ENCODE measurements at places on chromosomes 5 and 9.

DNA sequence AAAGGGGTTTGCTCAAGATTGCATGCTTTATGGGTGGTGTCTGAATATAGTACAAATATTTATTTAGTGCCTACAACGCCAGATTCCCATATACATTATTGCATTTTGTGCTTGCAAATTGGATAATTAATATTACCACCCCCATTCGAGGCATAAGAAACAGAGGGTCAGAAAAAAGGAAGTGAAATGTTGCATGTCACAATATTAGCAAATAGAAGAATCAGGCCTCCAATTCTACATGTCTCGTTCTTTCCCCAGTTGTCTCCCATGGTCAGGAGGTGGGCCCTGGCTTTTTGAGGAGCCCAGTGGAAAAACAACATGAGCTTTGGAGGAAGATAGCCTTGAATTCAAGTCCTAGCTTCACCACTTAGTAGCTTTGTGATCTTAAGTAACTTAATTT, 98.1 kb upstream of the CCDC112 start:
- DNase-seq = no peak

DNA sequence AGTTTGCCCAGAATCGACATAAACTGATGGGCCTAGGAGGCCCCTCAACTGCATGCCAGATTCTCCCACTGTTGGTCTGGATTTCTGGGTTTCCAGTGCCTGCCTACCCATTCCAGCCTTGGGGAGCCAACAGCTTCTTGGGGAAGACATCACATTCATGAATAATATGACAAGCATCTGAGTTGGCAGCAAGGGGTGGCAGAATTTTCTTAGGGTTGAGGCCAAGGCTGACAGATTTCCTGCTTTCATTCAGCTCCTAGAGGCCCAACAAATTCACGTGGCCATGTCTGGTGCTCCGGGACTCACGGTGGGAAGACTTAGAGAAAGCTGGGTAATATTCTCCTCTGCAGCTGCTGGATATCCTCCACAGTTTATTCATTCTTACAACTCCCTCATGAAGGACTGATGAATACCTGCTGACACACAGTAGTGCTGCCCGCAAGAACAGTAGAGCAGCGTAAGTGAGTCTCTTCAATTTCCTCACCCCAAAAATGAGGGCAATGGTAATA, 305.0 kb upstream of the TNC start:
- DNase-seq = no peak

- no peak for DNase-seq
These were observed 97.9 kb downstream of the ZNF618 start for GRCh38 chr9:113973963-113974413.

GRCh38 chr5:1479581-1480188, 34.4 kb upstream of the SLC6A3 start:
- DNase-seq = no peak

- DNase-seq = no peak
These were observed 37.3 kb upstream of the ZNF622 start for GRCh38 chr5:16502866-16503265.

DNA sequence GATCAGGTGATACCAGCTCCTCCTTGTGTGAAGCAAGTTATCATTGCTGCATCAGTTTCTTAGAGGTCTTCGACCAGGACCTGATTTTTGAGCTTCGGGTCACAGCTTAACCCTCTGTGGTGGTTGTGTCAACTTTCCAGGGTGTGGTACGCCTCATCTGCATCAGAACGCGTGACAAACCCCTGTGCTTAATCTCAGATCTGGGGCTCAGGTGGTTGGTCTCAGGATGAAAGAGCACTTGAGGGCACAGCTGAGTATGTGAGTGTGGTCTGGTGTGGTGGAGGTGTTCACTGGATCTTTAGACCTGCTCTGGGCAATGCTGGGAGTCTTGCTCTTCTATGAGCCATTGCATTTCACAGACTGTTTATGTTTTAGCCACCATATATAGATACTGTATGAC, 64.1 kb downstream of the OSTF1 start:
- no peak for DNase-seq

DNA sequence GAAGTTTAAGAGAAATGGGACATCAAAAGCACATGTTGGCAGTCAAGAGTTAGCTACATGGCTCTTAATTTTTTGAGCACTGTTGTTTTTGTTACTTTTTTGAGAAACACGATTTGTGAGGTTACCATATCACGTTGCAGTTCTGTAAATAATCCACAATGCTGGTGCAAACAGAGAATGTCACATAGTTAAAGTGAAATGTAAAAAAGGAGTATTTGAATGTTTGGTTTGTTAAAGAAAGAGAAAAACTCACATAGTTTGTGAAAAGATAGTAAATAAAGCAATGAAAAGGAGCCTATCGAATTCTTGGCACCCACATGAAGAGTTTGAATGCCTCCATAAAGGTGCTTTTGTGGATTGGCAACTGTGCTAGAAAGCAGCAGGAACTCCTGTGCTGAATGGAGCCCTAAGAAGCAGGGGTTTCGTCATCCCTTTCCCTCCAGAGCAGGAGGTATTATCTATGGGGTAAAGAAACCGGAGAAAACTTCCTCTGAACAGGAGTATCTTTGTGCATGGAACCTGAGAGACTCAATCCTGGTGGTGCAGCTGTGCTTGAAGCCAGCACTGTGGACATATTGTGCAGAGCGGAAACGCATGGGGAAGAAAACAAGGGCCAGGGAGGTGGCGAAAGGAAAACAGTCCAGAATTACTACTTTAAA, 148.5 kb upstream of the OTULINL start:
- DNase-seq = no peak

- no peak for DNase-seq
These were observed 808.2 kb downstream of the BRINP1 start for GRCh38 chr9:118561051-118561450.

DNA sequence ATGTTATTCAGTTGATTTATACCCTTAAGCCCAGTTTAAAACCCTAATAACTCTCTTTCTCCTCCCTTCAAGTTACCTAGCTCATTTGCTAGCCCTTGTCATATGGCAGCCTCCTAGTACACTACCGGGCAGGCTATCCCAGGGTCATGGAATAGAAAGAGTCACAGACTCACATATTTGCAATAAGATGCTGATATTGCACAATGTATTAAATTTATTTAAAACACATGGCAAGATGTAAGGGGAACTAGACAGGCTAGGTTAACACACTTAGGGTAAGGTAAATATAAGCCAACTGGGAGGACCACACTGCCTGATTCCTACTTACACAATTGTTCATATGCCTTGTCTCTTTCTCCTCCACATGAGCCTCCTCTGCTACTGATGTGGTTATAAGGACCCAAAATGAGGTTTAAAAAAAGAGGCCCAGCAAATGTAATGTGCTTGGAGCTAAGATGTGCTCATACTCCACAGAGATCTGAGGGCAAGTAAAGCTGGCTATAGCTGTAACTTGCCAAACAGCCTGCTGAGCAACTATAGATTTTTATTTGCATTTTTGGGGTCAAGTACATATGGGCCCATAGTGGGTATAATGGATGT, 130.0 kb downstream of the ENC1 start:
- no peak for DNase-seq

- DNase-seq = no peak
These were observed 114.5 kb upstream of the SPRY4 start for GRCh38 chr5:142439207-142439860.

DNA sequence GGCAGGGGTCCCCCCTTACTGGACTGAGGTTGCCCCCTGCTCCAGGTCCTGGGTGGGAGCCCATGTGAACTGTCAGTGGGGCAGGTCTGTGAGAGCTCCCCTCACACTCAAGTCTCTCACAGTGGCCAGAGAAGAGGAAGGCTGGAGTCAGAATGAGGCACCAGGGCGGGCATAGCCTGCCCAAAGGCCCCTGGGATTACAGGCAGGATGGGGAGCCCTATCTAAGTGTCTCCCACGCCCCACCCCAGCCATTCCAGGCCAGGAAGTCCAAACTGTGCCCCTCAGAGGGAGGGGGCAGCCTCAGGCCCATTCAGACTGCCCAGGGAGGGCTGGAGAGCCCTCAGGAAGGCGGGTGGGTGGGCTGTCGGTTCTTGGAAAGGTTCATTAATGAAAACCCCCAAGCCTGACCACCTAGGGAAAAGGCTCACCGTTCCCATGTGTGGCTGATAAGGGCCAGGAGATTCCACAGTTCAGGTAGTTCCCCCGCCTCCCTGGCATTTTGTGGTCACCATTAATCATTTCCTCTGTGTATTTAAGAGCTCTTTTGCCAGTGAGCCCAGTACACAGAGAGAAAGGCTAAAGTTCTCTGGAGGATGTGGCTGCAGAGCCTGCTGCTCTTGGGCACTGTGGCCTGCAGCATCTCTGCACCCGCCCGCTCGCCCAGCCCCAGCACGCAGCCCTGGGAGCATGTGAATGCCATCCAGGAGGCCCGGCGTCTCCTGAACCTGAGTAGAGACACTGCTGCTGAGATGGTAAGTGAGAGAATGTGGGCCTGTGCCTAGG, at the start of gene CSF2:
TSS of gene CSF2 (plus strand) at position 559 of the 783 bp plus-strand sequence. CDS start at position 594, 35 bp downstream.
- no peak for DNase-seq

GRCh38 chr5:134554319-134555222, 29.1 kb downstream of the JADE2 start:
- no peak for DNase-seq

DNA sequence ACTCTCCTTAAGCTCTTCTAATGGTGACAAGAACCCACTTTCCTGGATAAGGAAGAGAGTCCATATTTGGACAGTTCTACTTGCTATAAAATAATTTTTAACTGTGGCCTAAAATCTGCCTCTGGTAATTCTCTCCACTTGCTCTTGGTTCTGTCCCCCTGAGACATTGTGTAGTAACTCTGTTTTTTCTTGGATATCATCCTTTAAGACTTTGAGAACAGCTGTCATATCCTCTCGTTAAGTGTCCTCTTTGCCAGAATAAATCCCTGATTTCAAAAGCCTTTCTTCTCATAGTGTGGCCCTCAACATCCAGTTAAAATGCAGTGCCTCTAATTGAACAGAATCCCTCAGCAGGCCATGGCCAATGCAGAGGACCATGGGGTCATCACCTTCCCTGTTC, 101.5 kb downstream of the ARHGEF28 start:
- DNase-seq = no peak

- DNase-seq = no peak
These were observed 279.2 kb upstream of the IRX2 start for GRCh38 chr5:3030511-3031165.

GRCh38 chr5:10977011-10977410, 216.0 kb upstream of the DAP start:
- no peak for DNase-seq
